ENCODE measurements at places on chromosomes 5 and 9. TPM values are rescaled to one million over a fixed set of nuclear protein-coding genes. Genes with fewer than 3 reads are reported as not detected.
A peak's percentile ranks its signal among the peaks of the same experiment; 100 is the strongest.

- no peak for DNase-seq
Observed at GRCh38 chr5:34891981-34892380, 23.3 kb downstream of the RAD1 start.

OBP2B gene
- total RNA-seq, result not detected

DNA sequence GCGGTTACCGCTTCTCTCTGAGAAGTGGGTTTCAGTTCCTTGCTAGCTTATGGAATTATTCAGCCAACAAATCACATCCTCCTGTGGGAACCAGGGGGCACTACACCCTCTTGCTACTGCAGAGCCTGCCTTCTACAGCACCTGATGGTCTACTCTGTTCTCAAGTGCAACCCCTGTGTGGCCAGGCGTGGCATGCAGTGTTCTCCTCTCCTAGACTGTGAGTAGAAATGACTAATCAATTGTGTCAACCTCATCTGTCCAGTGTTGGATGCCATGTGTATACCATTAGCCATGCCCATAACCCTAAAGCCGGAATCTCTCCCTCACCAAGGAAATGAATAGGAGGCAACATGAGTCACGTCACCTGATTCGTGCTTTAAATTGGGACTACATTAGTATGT, 117.2 kb upstream of the LIFR start:
- DNase-seq, result no peak

SNCB gene
- not detected for total RNA-seq

DNA sequence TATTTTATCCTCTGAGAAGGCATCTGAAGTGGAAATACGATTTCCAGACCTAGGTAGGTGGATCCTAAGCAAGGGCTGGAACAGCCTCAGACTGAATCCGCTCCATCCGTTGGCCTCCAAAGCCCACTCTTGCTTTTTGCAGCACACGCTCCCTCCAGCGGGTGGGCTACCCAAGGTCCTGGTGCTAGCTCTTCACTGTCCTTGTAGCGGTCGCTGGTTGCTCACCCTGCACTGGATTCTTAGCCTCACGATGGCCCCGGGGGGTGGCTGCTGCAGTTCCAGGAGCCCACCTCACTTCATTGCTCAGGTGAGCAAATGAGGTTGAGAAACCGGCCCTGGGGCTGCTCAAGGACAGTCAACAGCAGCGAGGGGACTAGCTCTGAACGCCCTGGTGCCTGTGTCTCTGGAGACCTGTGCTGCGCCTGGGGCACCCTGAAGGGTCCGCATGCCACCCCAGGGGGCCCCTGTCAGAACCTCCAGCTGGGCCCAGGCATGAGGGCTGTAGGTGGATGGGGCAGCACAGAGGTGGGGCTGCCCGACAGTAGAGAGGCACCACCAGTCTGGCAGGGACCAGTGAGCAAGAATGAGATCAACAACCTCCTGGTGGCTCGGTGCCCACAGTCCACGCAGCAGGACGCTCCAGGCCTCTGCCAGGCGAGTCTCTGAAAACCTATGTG, 4.3 kb downstream of the MGAT4B start:
- DNase-seq, result no peak

DNA sequence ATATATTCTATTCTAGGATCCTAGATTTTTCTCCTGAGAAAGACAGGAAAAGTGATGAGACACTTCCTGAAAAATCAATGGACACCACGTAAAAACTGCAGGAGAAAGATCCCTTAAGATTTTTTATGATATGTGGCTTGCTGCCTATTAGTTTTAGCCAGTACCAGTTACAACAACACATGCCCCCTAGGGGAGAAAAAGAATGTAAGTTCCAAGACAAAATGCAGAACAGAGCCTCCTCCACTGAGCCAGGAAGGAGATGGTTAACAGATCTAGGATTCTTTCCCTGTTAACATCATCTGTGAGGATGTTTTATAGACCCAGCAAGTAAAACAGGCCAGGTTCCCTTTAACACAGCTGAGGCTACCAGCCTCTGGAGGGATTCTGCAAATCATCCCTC, 574.7 kb downstream of the TLE4 start:
- no peak for DNase-seq

- DNase-seq, result no peak
Observed at GRCh38 chr9:114180696-114181606, 25.6 kb downstream of the COL27A1 start.

DNA sequence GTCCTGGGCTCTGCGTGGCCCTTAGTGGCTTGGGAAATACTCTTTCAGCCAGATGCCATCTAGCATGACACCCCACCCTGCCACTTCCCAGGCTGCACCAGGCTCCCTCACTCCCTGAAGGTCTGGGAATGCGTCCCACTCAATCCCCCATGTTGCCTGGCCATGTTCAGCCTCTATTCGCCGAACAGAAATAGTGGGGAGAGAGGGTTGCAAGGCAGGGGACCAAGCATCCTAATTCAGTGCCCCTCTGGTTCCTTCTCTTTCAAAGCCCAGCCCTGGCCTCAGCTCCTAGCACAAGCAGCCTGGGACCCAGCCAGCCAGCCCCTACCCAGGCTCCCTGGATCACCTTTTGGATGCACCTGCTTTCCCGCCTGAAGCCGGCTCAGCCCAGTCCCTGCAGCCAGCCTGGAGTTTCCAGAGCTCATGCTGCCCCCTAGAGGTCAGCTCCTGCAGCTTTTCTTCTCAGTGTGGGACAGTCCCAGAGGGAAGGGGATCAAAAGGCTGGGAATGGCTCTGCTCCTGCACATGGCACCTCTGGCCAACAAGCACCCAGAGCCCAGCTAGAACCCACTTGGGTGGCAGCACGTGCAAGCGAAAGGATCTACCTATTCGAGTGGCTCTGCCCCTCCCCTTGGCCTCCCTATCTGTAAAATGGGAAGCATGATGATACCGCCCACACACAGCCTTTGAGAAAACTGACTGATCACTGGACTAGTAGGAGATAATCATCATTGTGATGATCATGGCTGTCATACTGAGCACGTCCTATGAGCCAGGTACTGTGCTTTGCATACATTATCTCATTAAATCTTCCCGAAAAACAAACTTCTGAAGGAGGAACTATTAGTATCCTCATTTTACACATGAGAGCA, 48.7 kb upstream of the C5orf58 start:
- DNase-seq, result peak; percentile 52

LIFR gene
- total RNA-seq, result 95.9 TPM

DNA sequence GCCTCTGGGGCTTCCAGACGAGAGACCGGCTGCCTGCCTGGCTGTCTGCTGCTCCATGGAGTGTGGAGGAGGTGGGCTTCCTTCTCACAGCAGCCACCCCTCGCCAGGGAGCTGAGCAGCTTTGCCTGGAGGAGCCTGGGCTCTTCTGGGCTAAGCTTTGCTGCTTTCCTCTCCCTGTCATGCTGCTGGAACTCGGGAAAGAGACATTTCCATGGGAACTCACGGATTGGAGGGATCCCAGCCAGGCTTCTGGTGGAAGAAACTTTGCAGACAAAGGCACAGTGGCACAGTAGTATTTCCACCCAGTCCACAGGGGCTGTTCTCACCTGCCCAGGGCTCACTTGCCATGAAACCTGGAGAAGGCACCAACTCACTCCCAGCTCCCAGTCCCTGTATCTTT, 5.6 kb upstream of the NTNG2 start:
- DNase-seq, result no peak

- DNase-seq, result no peak
Observed at GRCh38 chr5:149932445-149933350, 11.9 kb downstream of the PDE6A start.

GRCh38 chr5:178627259-178627598, 379 bp upstream of the CLK4 start:
- no peak for DNase-seq

- DNase-seq, result no peak
Observed at GRCh38 chr9:90055226-90055625, 450.4 kb downstream of the GADD45G start.

- DNase-seq, result no peak
Observed at GRCh38 chr5:123673107-123673506, 161.1 kb downstream of the CSNK1G3 start.
